Uterus (tissue), 4 donors: ENCODE measurements at places on chromosomes 7 and 10. TPM values are rescaled to one million over a fixed set of nuclear protein-coding genes. Genes with fewer than 3 reads are reported as not detected.

Gene AIFM2
- 11.2 TPM for total RNA-seq

- H3K27ac ChIP-seq: no peak overlapping the region
- H3K4me3 ChIP-seq: no peak overlapping the region
- DNase-seq: no peak
- H3K4me1 ChIP-seq: no peaks in the 10 kb centered on the region
These were observed 93.7 kb downstream of the TMEM26 start for GRCh38 chr10:61359452-61359851.

GRCh38 chr10:132036153-132036886, 29.4 kb upstream of the JAKMIP3 start:
- H3K27ac ChIP-seq: no peak overlapping the region
- peak overlapping the region; percentile 14 for H3K4me3 ChIP-seq
- H3K36me3 ChIP-seq: no peaks in the 10 kb centered on the region
- no peaks in the 10 kb centered on the region for H3K4me1 ChIP-seq
- DNase-seq: no peak

DNA sequence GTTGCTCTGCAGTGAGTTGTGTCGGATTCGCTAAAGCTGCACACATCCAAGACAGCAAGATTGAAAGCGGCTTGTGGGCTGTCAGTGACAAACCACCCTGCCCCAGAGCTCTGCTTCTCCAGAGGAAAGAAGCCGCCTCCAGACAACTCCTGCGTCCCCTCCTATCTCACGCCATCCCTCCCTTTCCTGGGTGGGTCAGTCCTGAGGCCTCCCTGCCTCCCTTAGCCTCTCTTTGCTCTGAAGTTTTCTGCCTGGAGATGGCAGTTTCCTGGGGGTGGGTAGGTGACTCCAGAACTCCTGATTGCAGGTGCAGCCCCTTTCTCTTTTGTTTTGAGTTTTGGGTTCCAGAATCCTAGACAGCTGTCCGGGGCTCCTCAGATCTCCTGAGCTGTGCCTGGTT, 78.7 kb downstream of the EMX2 start:
- H3K27ac ChIP-seq: no peak overlapping the region
- no peak overlapping the region for H3K4me3 ChIP-seq
- H3K27me3 ChIP-seq: no peaks in the 10 kb centered on the region
- H3K4me1 ChIP-seq: no peaks in the 10 kb centered on the region

DNA sequence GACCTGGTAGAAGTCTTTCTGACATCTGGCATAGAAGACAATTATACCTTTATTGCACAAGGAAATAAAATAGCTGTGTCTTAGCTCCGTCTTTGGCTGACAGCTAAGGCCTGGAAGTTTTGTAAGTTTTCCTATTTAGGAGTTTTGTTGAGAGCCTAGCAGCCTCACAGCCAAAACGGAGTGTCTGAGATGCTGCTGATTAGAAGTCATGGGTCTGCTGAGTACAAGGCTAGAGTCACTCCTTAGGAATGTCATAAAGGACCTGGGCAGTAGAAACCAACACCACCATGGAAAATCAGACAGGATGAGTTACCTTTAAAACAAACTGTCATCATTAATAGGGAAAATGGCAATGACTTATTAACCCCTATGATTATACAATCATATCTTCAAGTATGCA, 442.5 kb downstream of the KCNMA1 start:
- H3K27ac ChIP-seq: peak overlapping the region; percentile 94
- peaks cover 5% of the 10 kb centered on the region for H3K4me1 ChIP-seq
- DNase-seq: peak; percentile 86
- no peak overlapping the region for H3K4me3 ChIP-seq
- H3K36me3 ChIP-seq: no peaks in the 10 kb centered on the region

- DNase-seq: no peak
- H3K27me3 ChIP-seq: no peaks in the 10 kb centered on the region
- H3K4me1 ChIP-seq: no peaks in the 10 kb centered on the region
- H3K4me3 ChIP-seq: no peak overlapping the region
- no peaks in the 10 kb centered on the region for H3K36me3 ChIP-seq
These were observed 45.4 kb downstream of the PODXL start for GRCh38 chr7:131511071-131511470.

Gene FZD1
- total RNA-seq: 5.0 TPM

DNA sequence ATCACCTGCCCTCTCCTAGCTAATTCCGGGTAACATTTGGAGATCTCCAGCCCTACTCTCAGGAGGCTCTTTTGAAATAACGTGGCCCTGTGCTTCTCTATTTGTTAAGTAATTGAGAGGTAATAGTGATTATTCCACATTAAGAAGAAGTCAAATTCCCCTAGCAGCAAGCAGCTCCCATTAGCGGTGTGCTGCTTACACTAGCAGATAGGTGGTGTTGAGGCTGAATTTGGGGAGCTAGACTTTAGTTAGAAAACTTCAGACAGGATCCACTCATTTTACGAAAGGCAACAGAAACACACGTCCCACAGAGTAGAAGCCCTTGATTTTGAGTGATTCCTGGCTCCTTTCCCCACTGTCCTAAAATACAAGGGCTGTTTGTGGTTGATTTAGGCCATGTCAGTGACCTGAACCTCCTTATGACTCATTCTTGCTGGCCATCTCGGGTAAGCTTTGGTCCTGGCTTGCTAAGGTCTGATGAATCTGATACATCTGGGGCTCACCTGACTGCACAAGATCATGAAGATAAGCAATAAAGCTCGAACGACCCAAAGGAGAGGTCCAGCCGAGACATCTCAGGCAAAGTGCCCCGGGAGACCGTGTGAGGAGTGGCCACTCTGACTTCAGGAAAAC, 77.2 kb downstream of the FAM204A start:
- H3K4me1 ChIP-seq: no peaks in the 10 kb centered on the region
- H3K36me3 ChIP-seq: no peaks in the 10 kb centered on the region
- H3K27me3 ChIP-seq: no peaks in the 10 kb centered on the region
- no peak overlapping the region for H3K27ac ChIP-seq
- no peak for DNase-seq
- H3K4me3 ChIP-seq: no peak overlapping the region

Gene TMEM229A
- total RNA-seq: not detected

GRCh38 chr7:50212666-50213621, 91.6 kb upstream of the IKZF1 start:
- H3K4me3 ChIP-seq: no peak overlapping the region
- H3K27me3 ChIP-seq: no peaks in the 10 kb centered on the region
- H3K36me3 ChIP-seq: no peaks in the 10 kb centered on the region
- no peaks in the 10 kb centered on the region for H3K4me1 ChIP-seq
- DNase-seq: no peak

Gene OR2A1
- not detected for total RNA-seq

Gene SFTPD
- not detected for total RNA-seq
